IMR-90 (cell line): ENCODE measurements at places on chromosomes 3 and 15. TPM values are rescaled to one million over a fixed set of nuclear protein-coding genes. Genes with fewer than 3 reads are reported as not detected.

Gene USP50
- total RNA-seq, result not detected in 2 replicates

Gene ITGA11
- total RNA-seq, result 2.5 and 4.1 TPM in 2 replicates

- DNase-seq, result no peak
These were observed 83.6 kb upstream of the TNIK start for GRCh38 chr3:171543759-171544300.

DNA sequence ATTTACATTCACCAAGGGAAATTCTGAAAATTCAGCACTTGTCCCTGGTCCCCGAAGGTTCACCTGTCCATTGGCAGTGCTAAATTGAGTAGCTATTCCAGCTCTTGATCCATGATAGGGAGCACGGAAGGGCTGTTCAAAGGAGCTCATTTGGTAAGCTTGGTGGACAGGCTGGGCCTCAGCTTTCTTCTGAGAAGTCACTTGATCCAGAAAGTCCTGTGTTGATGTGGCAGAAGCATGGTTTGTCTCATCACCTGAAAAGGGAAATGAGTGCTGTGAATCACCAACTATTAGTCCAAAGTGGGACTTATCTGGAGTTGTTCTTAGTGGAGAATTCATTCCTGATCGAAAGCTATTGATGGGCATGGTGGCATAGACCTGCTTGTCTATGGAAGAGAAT is 19.9 kb upstream of the SLC12A8 start:
- no peak for DNase-seq

DNA sequence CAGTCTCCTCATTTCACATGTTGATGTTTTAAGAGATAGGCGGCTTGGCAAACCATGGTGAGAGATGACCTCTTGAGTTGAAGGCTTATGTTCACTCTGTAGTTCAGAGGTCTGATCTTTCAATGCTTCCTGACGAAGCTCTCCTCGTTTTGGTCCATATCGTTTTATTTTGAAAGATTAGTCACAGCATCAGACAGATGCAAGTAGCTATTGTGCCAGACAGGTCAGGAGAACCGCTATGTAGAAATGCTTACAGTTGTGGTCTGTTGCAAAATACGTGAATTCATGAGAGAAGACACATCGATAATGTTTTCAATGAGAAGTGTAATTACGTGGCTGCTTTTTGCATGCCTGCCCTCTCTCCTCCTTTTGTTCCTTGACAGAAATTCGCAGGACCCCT is 47.5 kb downstream of the CHL1 start:
- peak; percentile 90 for DNase-seq
